ENCODE measurements at places on chromosomes 16 and 17.

DNA sequence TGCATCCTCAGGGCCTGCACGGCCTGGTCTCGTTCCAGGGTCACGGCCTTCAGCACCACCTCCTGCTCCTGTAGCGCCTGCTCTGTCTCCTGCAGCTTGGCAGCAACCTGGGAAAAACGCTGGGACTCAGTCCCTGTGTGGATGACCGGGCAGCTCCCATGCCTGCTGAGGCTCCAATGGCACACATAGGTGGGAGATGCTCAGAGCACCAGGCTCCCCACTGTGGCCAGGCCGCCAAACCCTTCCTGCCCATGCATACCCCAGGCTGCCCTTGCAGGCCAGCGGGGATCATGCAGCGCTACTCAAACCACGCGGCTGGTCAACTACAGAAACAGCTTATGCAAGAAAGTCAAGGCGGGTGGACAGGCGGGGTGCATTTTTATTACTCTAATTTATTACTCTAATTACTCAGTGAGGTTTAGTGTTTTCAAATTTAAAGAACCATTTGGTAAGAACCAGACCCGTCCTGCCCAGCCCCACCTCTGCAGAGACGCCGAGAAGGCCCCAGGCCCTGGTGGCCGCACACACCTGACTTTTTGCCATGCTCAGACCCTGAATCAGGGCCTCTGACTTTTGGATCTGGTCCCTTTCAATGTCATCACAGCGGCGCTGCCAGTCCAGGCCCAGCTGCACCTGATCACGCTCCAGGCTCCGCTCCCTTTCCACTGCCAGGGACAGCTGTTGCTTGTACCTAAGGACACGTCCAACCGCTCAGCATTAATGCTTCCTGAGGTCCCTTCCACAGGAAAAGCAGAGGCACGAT, 34.0 kb downstream of the CCDC57 start:
- no peak for DNase-seq

DNA sequence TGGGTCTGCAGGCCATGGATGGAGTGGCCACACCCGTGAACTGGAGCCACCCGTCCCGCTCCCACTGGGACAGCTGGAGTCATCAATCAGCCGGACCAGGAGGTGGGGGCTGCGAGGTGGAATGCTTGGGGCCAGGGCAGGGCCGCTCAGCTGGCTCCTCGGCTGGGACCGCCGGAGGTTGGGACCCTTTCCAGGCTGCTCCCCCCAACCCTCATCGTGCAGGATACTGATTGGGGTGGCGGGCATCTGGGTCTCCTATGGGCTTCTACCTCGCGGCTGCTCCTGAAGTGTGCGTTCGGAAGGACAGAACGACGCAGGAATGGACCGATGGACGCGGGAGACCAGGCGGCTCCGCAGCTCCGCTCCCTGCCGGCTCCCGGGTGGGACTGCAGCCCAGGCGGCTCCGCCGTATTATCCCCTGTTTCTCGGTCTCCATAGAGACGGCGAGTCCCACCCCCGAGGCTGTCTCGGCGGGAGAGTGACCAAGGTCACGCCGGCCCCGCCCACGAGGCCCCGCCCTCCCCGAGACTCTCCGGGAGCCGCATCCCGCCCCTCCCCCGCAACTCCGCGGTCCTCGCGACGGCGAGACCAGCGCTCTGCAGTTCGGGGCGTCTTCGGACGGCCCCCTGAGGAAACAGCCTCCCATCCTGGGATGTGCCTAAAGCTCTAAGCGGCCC, at the start of gene TPPP3:
Gene TPPP3, minus strand, starts transcription at position 388 of the 677 bp plus-strand sequence. CDS start 2,387 bp downstream, outside the sequence.
- DNase-seq = peak; percentile 78

DNA sequence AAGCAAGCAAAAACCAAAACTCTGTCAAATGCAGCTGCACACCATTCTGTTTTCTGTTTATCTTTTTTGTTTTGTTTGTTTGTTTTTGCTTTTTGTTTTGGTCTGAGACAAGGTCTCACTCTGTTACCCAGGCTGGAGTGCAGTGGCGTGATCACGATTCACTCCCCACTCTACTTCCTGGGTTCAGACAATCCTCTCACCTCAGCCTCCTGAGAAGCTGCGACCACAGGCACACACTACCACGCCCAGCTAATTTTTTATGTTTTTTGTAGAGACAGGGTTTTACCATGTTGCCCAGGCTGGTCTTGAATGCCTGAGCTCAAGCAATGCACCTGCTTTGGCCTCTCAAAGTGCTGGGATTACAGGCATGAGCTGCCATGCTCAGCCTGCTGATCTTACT, 19.3 kb upstream of the SLFN13 start:
- no peak for DNase-seq

GRCh38 chr17:39064819-39065218, 86.6 kb downstream of the PLXDC1 start:
- no peak for DNase-seq

- no peak for DNase-seq
Observed at GRCh38 chr16:309476-309875, 26.5 kb downstream of the PDIA2 start.

GRCh38 chr17:76139801-76140660, 1.0 kb downstream of the FOXJ1 start:
- no peak for DNase-seq

All from EL (cell line).